ENCODE measurements at places on chromosomes 12 and 14.

DNA sequence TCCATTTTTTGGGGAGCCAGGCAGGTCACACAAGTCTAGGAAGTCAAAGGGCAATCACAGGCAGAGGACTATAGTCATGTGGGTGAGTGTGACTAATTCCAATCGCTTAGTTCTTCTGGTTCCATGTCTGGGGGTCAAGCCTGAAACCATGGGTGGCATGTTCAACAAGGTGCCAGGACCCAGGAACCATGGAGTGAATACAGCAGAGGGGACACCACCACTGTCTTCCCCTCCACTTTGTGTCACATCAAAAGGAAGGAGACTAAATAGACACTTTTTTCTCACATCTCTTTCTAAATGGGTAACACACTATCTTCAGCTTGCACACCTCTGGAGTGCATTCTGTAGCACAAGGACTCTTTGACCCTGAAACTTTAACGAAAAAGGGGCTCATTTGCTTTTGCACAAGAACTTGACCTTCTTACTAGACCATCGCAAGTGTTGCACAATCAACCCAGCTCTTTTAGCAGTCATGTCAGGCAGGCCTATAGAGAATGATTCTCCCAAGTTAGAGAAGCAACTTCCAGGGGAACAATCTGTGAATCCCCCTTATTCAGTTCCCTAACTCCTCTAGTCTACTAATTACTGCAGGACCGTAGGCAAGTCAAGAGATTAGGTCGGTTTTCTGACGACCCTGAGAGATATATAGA lies 398.7 kb downstream of the NELL2 start:
- DNase-seq = no peak

DNA sequence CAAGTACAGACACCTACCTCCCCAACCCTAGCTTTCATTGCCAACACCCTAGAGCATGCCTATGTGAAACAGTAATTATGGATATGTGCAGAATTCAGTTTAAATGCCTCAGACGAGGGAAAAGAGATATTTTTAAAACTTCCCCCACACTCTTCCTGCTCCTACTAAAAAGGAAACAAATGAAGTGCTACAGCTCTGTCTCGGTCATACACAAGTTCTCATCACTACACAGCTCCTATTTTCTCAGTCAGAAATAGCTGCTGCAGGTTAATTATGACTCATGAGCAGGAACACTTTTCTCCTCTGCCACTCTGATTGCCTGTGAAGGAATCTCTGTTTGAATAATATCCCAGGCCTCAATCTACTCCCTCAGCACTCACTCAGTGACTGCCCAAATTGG lies 703.6 kb upstream of the FLRT2 start:
- DNase-seq = peak; percentile 68

DNA sequence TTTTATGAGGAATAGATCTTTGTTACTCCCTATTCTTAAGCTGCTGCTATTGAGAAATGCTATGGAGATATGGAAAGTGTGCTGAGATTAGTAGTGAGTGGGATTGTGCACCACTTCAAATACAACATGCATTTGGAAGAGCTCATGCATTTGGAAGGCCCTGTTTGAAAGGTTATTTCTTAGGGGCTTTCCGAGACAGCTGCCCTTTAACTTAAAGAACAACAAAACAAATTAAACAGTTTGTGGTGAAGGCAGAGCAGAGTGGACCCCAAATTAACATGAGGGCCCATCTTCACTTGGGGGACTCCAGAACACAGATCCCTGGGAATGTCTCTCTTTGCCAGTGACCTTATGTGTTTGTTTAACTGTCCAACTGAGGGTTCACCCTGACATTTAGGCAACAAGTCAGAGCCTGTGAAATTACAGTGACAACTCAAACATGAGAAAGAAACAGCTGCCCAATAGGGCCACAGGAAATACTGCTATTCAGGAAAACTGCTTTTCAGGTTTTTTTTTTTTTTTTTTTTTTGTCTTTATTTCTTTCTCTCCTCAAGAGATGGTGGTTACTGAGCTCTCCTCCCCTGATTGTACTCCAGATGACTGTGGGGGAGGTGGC lies 41.4 kb upstream of the IGF1 start:
- DNase-seq = no peak

GRCh38 chr12:1503281-1503711 lies 91.1 kb downstream of the FBXL14 start:
- DNase-seq = no peak

DNA sequence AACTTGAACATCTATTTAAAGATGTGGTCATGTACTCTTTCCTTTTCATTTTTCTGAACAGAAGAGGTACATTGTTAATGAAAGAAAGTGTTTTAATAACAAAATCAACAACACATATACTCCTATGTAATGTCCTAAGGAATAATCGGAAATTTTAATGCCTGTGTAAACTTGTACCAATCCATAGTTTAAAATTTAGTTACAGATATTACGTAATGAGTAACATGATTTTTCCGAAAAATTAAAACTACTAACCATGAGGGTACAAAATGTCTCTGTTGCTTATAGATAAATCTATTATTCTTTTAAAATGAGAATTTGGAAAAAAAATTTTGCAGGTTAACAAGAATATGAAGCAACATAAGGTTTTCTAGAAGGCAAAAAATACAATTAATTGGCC lies 220.1 kb downstream of the BCAT1 start:
- DNase-seq = no peak

GRCh38 chr12:53179687-53180219 lies 769 bp upstream of the ZNF740 start:
- no peak for DNase-seq

GRCh38 chr14:95504135-95505029 lies 12.1 kb downstream of the SYNE3 start:
- DNase-seq = no peak

GRCh38 chr14:70398706-70399431 lies 18.0 kb downstream of the SYNJ2BP start:
- no peak for DNase-seq

GRCh38 chr12:89067421-89068187 lies 284.7 kb downstream of the DUSP6 start:
- peak; percentile 23 for DNase-seq

GRCh38 chr12:46983959-46984841 lies 95.2 kb upstream of the PCED1B start:
- peak; percentile 50 for DNase-seq

DNA sequence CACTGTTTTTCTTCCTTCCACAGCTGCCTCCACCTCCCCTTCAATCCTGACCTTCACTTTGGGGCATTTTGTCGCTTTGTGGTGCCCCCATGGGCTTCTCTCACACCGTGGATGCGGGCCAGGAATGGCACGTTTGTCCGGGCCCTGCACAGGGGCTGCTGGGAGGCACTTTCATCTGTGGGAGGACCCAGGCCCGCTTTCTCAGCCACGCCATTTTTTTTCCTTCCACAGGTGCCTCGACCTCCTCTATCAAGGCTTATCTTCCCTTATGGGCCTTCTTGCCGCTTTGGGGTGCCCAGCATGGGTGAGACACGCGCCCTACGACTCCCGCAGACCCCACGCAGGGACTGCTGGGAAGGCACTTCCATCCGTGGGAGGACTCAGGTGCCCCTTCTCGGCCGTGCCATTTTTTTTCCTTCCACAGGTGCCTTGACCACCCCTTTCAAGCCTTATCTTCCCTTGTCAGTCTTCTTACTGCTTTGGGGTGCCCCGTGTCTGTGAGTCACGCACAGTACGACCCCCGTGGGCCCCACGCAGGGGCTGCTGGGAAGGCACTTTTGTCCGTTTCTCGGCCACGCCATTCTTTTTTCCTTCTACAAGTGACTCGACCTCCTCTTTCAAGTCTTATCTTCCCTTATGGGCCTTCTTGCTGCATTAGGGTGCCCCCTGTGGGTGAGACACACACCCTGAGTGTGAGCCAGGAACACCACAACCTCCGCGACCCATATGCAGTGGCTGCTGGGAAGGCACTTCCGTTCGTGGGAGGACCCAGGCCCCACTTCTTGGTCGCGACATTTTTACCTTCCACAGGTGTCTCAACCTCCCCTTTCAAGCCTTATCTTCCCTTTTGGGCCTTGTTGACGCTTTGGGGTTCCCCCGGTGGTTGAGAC lies 270.7 kb downstream of the ALG10 start:
- DNase-seq = no peak

- peak; percentile 22 for DNase-seq
These were observed 500 bp downstream of the GPR137C start for GRCh38 chr14:52553002-52553670.

DNA sequence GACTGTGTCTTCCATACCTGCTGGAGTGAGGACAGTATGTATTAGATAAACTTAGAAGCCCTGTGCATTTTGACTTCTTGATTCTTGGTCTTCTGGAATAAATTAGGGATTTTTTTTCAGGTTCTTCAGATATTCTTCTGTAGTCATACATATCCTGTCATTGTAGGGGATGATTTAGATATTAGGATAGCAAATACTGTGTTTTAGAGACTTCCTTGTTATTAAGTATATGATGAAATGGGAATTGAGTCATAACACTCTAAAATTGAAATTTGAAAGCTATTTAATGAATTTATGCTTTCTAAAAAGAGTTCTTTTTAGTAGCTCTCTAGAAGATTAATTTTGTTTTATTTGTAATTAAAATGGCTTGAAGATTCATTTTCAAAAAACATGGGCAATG lies 371.5 kb upstream of the RGS6 start:
- DNase-seq = no peak

- no peak for DNase-seq
These were observed 164.2 kb downstream of the ALG10 start for GRCh38 chr12:34186492-34186891.

DNA sequence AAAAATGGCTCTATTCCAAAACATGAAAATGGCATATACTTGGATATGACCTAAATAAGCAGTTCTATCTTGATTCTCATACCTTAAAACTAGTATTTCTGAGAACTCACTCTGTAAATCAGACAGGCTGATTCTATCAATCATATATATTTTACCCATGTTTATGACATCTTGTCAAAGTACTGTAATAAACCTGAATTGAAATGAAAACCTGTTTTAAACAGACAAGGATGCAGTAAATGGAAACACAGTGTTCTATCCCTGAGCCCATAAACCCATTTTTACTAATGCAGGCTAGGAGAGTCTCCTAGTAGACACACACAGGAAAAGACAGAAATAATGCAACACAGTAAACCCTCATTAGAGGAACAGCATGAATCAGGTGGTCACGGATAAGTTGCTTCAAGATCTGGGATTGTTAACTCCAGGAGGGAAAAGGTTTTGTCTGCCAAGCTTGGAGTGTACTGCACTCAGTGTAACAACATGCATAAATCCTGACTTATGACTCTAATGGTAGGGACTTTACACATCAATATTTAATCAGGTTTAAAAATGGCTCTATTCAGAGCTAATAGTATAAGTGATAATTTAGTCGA lies 93.6 kb upstream of the CPNE8 start:
- DNase-seq = no peak

GRCh38 chr12:51901881-51902280 lies 5.4 kb upstream of the ACVRL1 start:
- DNase-seq = no peak

- peak; percentile 23 for DNase-seq
These were observed 209.2 kb upstream of the C14orf180 start for GRCh38 chr14:104370256-104370870.

DNA sequence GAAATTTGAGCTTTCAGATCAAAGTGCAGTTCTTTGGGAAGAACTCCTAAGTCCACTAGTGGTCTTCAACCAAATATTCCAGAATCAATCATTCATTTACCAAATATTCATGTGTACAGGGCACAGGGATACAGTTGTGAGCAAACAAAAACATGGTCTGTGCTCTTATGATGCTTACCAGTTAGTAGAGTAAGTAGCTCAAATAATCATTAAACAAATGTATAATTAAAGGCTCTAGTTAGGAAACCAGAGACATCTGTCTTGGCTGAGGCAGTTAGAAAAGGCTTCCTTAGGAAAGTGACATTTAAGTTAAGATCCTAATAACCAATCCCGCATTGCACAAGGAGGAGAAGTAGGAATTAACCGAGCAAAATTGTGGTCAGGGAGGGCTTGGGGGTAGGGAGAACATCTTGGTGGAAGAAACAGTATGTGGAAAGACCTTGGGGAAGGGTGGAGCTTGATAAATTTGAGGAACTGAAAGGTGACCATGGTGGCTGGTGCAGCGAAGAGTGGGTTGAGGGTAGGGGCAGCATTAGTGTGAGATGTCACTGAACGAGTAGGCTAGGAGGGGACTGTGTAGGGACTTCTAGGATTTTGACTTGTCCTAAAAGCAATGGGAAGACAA lies 40.0 kb downstream of the PEBP1 start:
- DNase-seq = no peak

GRCh38 chr14:71742485-71742884 lies 189.7 kb upstream of the RGS6 start:
- no peak for DNase-seq

- DNase-seq = no peak
These were observed 5.8 kb upstream of the C1RL start for GRCh38 chr12:7114851-7115250.

GRCh38 chr12:56081393-56082347 lies 1.7 kb downstream of the ERBB3 start:
- no peak for DNase-seq

- DNase-seq = no peak
These were observed 43.6 kb upstream of the NID2 start for GRCh38 chr14:52112336-52113018.
